ENCODE measurements at places on chromosomes 4 and X. TPM values are rescaled to one million over a fixed set of nuclear protein-coding genes. Genes with fewer than 3 reads are reported as not detected.

Gene ATP2B3
- total RNA-seq, result not detected

Gene MMRN1
- total RNA-seq, result 122 TPM

GRCh38 chr4:112105201-112105969, 39.9 kb upstream of the FAM241A start:
- no peak for DNase-seq

- DNase-seq, result no peak
Observed at GRCh38 chrX:39261446-39262147, 460.3 kb downstream of the MID1IP1 start.

GRCh38 chrX:107701493-107702121, 73.3 kb downstream of the PRPS1 start:
- no peak for DNase-seq

GRCh38 chr4:79227860-79228259, 98.0 kb downstream of the NAA11 start:
- DNase-seq, result no peak

GRCh38 chrX:112913807-112914206, 73.2 kb upstream of the AMOT start:
- no peak for DNase-seq

DNA sequence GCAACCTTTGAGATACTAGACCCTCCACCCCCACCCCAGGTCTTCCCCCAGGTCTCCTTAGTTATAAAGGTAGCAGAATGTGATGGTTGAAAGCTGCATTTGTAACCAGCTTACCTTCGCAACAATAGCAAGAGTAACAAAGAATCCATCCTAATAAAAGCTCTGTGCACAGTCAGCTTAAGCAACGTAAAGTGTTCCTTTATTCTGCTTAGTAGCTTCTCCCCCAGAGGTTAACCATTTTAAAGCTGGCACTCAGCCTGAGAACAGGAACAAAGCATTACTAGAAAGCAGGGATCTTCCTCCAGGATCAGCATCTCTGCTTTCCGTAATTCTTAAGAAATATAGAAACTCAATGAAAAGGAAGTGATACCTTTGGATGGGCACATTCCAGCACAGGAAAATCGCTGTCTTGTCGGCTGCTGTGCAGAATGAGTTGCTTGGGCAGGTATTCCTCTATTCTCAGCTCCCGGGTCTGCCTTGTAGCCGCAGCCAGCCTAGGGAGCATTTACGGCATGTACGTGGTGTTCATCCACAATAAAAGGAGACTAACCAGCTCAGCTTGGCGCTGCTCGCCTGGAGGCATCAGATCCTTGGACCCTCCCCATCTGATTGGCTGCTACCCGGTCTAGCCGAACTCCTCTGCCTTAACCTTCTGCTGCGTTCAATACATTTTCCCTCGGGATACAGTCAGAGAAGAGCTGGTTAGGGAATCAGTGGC, 113.0 kb upstream of the TLR3 start:
- DNase-seq, result no peak

- no peak for DNase-seq
Observed at GRCh38 chr4:40190465-40190864, 6.4 kb upstream of the RHOH start.

All from uterus (tissue), 4 donors.